NCI-H2081 (cell line): ENCODE measurements at places on chromosomes 6 and 20.

DNA sequence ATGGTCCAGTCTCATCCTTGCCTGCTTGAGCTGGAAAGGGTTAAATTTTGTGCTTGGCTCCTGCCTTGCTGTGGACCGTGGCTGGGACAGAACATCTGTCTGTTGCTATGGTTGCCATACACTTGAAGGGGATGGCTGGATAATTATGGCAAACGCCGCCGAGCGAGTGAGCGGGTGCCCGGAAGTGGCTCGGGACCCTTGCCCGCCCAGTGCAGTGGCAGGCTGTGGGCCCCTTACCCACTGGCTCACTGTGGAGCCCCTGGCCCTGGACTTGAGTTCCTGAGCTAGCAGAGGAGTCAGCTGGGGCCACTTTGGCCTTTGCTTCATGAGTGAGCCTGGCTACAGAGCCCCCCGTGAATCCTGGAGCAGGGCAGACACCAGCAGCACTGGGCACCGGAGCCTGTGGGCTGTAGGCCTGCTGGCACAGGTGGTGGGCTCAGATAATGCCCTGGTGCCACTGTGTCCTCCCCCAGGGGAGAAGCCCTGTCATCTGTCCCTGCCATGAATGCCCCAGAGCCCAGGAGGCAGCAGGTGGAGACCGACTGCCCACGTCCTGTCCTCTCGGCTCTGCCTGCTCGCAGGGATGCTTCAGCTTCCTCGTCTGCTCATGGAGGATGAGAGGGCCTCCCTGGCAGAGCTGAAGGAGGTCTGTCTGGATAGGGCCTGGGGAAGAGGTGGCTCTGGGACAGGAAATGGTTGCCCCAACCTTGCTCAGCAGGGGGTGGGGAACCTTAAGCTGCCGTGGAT is 25.5 kb upstream of the NOL4L start:
- DNase-seq, result no peak

DNA sequence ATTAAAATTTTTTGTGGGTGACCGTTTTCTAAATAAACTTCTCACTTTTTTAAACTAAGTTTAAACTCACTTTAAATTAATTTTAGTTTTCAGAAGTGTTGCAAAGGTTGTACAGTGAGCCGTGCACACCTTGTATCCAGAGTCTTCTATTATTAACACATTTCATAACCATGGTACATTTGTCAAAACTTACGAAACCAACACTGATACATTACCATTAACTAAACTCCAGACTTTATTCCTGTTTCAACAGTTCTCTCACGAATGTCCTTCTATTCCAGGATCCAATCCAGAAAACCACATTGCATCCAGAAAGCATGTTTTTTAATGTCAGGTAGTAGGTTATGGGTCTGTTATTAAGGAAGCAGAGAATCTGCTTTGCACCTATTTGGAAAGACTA is 319.9 kb downstream of the CBLN4 start:
- no peak for DNase-seq

DNA sequence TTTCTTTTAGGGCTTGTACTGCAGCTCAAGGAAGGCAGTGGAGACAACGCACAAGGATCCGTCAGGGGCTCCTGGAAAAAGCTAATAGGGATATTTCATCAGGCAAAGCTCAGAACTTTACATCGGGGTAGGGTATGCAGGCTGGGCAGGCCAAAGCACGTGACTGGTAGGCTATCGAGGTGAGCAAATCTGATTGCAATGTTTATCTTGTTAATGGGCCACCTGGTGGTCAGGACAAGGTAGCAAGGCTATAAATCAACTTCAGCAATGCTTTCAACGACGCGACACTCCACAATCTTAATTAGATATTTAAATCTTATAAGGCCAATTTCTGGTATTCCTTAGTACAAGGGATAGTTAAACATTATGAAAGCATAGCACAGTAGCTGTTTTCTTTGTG is 1302.8 kb upstream of the EYS start:
- no peak for DNase-seq

DNA sequence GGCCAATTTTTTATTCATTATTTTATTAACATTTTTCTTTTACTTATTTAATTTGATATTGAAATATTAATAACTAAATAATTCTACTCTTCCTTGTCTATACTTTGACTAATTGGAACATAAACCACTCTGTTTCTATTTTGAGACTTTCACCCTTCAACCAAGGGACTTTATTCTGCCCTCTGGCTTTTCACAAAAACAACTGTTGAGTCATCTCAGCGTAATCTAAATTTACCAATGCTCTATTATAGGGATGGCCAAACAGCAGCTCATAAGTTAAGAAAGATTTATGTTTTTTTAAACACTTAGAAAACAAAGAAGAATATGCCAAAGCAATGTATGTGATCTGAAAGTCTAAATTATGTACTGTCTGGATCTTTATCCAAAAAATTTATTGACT is 46.7 kb downstream of the DOP1A start:
- DNase-seq, result no peak

DNA sequence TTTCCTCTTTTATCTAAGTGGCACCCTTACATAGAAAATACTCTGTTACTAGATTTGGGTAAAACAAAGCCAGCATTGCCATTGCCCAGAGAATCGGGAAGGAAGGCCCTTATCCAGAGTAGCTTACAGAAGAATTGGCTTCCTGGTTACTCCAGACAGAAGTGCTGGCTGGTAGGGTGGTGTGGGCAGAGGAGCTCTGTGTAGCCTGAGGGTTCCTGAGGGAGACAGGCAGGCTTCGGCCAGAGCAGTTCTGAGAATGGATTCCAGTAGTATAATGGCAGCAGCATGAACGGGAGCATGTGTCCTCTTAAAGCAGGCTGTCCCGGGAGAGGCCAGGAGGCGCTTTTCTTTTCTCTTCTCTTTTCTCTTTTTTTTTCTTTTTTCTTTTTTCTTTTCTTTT is 11.9 kb downstream of the CUL9 start:
- no peak for DNase-seq

DNA sequence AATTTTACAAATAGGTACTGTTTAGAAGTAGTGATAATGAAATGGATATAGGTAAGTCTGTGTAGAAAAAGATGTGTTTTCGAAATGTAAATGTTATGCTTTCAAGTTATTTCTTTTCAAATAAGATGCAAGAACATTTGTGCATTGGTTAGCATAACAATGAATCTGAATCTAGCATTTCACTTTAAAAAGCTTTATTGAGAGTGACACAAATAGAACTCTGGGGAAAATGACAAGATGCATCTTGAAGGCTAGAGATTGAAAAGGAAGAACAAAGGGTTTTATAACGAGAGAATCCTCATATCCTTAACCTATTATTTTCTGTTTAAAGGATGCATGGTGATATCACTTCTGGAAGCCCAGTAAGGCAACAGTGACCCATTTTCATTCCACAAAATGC is 639.9 kb upstream of the PTCHD4 start:
- no peak for DNase-seq

GRCh38 chr20:53656293-53657202 is 62.9 kb upstream of the ZNF217 start:
- no peak for DNase-seq

DNA sequence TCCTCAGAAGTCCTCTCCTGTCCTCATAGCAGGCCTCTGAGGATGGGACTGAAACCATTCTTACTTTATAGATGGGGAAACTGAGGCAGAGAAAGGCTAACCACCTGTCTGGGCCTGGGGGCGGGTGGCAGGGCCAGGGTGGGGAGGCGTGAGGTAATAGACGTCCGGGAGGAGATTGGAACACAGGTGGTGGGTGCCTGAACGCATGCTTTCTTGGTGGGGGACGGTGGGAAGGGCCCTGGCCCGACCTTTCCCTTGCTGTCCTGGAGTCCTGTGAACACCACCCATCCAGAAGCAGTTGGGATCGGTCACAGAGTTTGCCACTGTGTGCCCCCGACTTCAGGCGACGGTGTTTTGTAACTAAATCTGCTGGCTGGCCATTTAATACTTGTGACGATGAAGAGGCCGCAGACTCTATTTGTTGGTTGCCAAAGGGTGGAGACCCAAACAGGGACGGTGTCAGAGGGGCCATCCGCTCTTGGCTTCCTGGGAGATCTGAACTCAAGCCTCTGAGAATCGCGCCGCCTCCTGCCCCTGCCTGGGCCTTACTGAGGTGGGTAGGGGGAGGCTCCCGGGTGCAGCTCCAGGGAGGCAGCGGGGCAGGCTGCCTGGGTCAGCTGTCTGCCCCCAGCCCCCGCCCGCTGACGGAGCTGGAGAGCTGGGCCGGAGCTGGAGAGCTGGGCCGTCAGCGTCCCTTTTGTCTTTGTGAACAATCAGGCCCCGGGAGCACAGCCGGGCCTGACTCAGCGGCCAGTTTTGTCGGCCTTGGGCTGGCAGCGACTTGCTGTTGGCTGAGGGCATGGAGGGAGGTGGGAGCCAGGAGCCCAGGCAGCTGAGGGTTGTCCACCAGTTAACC is 4.1 kb downstream of the RBM38 start:
- no peak for DNase-seq

DNA sequence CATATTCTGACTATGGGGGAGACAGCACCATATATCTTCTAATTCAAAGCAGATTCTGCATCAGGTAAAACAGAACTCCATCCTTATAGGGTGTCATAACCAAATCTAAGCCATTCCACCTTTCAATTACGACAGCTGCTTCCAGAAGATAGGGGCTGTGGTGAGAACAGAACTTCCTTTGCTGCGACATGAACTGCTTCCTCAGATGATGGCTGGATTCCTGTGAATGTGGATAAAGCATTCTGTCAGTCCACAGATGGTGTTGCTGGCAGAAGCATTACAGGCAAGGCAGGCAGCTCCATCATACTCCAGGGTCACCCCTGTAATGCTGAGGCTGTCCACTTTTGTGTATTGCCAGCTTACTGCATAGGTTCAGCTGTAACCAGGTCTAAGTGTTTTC is 172.1 kb upstream of the PROKR2 start:
- no peak for DNase-seq

- DNase-seq, result peak; percentile 61
Observed at GRCh38 chr6:83514866-83515466, 2.6 kb downstream of the PRSS35 start.

GRCh38 chr20:3825526-3825925 is 5.2 kb downstream of the AP5S1 start:
- DNase-seq, result no peak

GRCh38 chr6:154140743-154141142 is 101.7 kb downstream of the OPRM1 start:
- DNase-seq, result no peak

- no peak for DNase-seq
Observed at GRCh38 chr20:23091721-23092383, 5.7 kb upstream of the CD93 start.

DNA sequence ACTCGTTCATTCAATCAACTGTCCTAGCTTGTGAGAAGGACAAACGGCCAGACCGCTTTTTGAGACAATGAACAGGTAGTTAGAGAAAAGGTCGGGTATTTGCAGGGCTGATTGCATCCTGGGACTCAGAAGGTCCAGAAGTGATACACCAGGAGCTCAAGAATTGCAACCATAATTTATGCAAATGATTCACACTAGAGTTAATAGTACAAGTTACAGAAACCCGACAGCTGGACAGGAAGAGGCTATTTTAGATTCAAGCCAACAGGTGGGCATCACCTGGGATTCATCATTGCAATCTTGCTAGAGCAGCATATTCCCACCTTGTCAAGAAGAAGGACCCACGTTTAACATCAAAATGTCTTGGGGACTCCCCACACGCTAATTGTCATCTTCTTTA is 83.5 kb downstream of the TNFAIP3 start:
- no peak for DNase-seq
